ENCODE measurements at places on chromosomes 11 and 22.

- no peak for DNase-seq
Measured at GRCh38 chr22:36356708-36357624, 30.8 kb downstream of the MYH9 start.

- DNase-seq: no peak
Measured at GRCh38 chr11:64306876-64307622, 1.7 kb downstream of the ESRRA start.

GRCh38 chr11:131758726-131759125 is 388.3 kb downstream of the NTM start:
- no peak for DNase-seq

GRCh38 chr11:106014035-106014434 is 8.0 kb downstream of the MSANTD4 start:
- no peak for DNase-seq

GRCh38 chr22:39705386-39705785 is 134.8 kb downstream of the CACNA1I start:
- no peak for DNase-seq

DNA sequence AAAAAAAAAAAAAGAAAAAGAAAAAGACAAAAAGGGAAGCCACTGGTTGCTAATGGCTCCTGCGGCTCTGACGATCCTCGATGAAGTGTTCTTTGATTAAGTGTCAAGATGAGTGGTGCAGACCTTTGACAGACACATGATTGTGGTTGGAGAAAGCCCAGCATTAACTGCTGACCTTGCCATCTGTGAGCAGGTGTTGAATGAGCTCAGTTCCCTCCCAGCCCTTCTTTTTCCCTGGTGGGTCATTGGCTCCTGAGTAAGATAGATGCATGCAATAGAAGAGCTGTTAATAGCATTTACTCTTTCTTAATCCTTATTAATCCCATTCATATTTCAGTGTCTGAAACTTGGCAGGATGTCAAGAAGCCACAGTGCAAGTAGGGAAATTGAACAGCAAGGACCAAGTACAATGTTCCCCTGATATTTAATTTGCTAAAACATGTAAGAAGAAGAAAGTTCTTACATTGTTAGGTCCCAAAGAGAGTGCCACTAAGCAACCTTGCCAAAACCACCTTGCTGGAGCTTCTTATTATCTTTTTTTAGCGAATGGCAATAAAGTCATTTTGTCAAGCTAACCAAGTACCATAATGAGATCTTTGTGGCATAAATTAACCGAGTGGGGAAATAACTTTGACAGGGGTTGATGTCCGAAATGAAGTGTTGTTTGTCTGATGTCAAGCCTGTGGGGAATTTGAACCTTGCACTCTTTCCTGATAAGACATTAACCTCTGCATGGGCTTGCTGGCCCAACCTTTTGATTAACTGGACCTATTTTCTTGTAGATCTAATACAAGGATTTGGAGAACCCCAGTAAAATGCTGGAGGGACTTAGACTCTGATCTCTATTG is 113.7 kb downstream of the PTPRJ start:
- DNase-seq: peak; percentile 22

DNA sequence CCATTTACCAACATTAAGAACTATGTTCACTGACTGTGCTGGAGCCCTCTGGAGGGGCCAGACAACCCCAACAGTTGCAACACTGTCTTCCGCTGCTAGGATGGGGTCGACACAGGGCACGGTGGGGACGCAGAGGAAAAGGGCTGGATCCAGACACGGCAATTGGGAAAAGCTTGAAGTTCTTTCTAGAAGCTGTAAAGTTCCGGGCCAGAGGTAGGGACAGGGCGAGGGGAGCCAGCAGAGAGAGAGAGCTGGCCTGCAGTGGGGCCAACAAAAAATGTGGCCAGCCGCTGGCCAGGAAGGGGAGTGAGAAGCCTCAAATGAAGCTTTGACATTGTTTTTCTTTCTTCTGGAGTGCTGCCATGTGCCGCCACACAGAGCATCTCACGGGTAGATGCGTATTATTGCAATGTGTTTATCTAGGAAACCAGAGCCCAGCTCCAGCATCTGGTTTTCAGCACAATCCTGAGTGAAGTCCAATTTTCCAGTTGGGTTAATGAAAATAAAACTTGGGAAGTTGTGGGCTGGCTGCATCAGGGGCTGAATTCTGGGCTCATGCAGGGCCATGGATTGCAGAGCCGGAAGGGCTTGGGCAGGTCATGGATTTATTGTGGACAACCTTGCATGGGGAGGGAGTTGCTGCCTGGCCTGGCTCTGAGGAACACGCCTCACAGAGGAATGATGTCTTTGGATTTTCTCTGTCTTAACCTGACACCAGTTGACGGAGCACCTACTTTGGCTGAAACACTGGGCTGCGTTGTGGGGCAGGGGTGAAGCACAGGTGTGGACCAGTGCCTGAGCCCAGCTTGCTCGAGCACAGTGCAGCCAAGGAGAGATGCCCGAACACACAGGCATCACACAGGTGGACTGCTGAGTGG is 67.6 kb upstream of the AMPD3 start:
- peak; percentile 84 for DNase-seq

GRCh38 chr11:76501526-76502202 is 56.8 kb downstream of the EMSY start:
- DNase-seq: no peak

GRCh38 chr11:68735646-68736045 is 15.7 kb downstream of the TESMIN start:
- no peak for DNase-seq
